ENCODE measurements at places on chromosomes 11 and 22. TPM values are rescaled to one million over a fixed set of nuclear protein-coding genes. Genes with fewer than 3 reads are reported as not detected.
A peak's percentile ranks its signal among the peaks of the same experiment; 100 is the strongest.

HOATZ gene
- total RNA-seq: 1.0 TPM

FJX1 gene
- 13.7 TPM for total RNA-seq

SLC37A4 gene
- total RNA-seq: 36.2 TPM

PANX3 gene
- not detected for total RNA-seq

RASD2 gene
- 8.0 TPM for total RNA-seq

DNA sequence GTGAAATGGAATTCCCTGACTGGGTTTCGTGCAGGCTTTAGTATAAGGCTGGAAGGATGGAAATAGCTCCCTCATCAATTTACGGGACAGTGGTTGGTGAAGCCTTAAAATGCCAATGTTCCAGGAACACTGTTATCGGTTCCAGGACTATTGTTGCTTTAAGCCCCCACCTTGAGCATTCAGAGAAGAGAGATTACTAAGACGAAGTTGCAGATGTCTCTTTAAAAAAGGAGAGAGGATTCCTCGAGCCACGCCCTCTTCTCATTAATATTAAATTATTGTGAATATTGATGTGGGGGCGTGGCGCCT, 195 bp upstream of the CREB3L1 start:
- no peaks in the 10 kb centered on the region for H3K36me3 ChIP-seq
- peak overlapping the region; percentile 82 for H3K4me3 ChIP-seq
- peak; percentile 84 for DNase-seq
- peaks cover 43% of the 10 kb centered on the region for H3K4me1 ChIP-seq

DNA sequence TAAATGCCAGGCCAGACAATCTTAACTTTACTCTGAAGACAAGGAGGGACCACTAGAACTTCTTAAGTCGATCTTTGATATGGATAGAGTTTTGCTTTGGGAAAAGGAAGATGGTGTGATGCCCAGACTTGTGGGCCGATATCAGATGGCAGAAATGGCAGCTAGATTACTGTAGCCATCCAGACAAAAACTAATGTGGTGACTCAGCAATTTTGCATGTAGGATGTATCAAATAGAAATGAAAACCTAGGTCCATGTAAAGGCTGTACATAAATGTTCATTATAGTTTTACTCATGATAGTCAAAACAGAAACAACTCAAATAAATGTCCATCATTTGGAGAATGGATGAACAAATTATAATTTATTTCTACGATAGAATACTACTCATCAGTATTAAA, 121.5 kb downstream of the APIP start:
- DNase-seq: no peak
- H3K36me3 ChIP-seq: no peaks in the 10 kb centered on the region
- H3K27ac ChIP-seq: no peak overlapping the region
- H3K27me3 ChIP-seq: no peaks in the 10 kb centered on the region
- H3K4me3 ChIP-seq: no peak overlapping the region

GRCh38 chr11:3947061-3947460, 91.6 kb downstream of the STIM1 start:
- DNase-seq: peak; percentile 7
- H3K4me1 ChIP-seq: no peaks in the 10 kb centered on the region
- H3K27ac ChIP-seq: peak overlapping the region; percentile 18
- H3K36me3 ChIP-seq: no peaks in the 10 kb centered on the region
- no peak overlapping the region for H3K4me3 ChIP-seq
- no peaks in the 10 kb centered on the region for H3K27me3 ChIP-seq

DNA sequence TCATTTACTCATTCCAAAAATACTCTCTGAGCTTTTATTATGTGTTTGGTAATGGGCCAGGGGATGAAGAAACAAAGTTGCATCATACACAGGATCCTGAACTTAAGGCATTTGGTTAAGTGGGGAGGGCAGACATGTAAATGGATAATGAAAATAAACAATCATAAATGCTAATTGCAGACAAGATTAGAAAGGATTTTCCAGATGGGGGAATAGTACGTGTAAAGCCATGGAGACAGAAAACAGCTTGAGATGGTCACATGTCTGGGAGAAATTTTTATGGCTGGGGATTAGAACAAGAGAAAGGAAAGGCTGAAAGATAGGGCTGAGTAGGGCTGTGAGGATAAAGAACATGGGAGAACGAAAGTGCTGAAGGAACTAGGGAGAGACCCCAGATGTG, 534.3 kb upstream of the LARGE1 start:
- H3K4me3 ChIP-seq: no peak overlapping the region
- DNase-seq: no peak
- no peak overlapping the region for H3K27ac ChIP-seq
- no peaks in the 10 kb centered on the region for H3K27me3 ChIP-seq
- no peaks in the 10 kb centered on the region for H3K36me3 ChIP-seq
- H3K4me1 ChIP-seq: no peaks in the 10 kb centered on the region

- no peak for DNase-seq
- H3K27ac ChIP-seq: no peak overlapping the region
These were observed 25.8 kb downstream of the VSIG10L2 start for GRCh38 chr11:125971618-125972017.

DNA sequence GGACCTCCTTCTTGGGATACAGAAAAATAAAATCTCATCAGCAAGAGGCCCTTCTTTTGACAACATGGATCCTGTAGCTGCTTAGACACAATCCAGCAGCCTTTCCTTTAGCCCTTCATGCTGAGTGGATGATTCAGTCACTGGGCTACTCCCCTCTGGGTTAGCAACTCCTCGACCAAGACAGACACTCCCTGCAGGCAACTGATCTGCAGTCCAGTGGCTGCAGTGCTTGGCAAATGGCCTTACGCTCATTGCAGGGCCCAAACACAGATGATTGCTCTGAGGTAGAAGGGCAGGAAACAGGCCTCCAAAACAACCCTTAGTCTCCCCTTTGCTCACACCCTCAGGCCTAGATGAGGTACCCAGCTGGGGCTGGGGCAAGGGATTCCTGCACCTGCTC, 73.2 kb upstream of the OPCML start:
- H3K27me3 ChIP-seq: no peaks in the 10 kb centered on the region
- H3K4me1 ChIP-seq: no peaks in the 10 kb centered on the region
- no peak for DNase-seq
- H3K36me3 ChIP-seq: no peaks in the 10 kb centered on the region
- no peak overlapping the region for H3K27ac ChIP-seq
- no peak overlapping the region for H3K4me3 ChIP-seq

DNA sequence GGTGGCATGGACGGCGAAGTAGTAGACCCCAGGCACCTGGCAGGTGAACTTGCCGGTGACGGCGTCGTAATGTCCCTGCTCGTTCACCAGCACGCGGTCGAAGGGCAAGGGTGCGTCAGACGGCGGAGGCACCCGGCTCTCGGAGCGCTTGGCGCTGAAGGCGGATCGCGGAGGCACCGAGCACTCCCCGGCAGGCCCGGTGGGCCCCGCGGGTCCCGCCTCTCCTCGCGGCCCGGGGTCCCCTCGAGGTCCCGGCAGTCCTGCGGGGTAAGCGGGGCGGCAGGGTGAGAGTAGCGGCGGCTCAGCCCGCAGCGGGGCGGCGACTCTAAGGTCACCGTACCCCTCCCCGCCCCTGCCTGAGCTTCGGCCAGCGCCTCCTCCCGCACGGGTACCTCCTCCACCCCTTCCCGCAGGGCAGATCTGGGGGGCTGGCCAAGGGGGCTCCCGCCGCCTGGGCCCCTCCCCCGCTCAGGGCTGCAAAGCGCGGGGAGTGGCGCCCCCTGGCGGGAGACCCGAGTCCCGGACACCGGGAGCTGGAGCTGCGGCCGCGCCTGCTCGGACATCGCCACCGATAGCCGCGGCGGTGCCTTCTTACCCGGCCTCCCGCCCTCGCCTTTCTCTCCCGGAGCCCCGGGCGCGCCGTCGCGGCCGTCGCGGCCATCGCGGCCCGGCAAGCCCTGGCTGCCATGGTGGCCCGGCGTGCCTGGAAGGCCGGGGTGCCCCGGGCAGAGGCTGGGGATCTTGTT, 921 bp downstream of the C1QTNF5 start:
- H3K4me3 ChIP-seq: peak overlapping the region; percentile 41
- no peaks in the 10 kb centered on the region for H3K27me3 ChIP-seq
- peak overlapping the region; percentile 69 for H3K27ac ChIP-seq

- H3K27ac ChIP-seq: no peak overlapping the region
- no peak overlapping the region for H3K4me3 ChIP-seq
- no peaks in the 10 kb centered on the region for H3K27me3 ChIP-seq
- no peaks in the 10 kb centered on the region for H3K36me3 ChIP-seq
- H3K4me1 ChIP-seq: peaks cover 1% of the 10 kb centered on the region
These were observed 7.8 kb downstream of the SIPA1 start for GRCh38 chr11:65645710-65646109.

Data from prostate gland (tissue), 2 donors.